ENCODE measurements at places on chromosomes 1 and 21.
A peak's percentile ranks its signal among the peaks of the same experiment; 100 is the strongest.

DNA sequence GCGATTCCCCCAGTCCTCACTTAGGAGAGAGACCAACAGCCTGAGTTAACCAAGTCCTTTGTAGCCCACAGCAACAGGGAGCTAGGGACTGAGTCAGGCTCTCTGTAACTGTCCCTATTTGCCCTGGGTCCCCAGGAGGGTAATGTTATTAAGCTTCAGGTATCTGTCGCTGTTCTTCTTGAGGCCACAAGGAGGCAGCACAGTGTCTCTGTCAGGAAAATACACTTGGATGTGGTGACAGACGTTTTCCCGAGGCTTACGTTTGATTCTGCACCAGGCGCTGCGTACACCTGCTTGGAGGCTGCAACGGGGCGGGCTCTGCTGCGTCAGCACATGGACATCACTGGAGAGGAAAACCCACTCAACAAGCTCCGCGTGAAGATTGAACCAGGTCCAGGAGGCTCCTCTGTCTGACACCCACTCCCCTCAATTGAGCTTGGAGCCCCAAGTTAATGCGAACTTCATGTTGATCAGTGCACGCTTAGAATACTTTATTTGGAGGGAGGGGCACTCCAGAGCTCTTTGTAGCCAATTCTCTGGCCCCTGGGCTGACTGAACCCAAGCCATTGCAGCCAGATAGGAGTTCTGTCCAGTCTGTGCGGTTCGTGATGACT is 10.7 kb upstream of the ELF3 start:
- no peak for DNase-seq

DNA sequence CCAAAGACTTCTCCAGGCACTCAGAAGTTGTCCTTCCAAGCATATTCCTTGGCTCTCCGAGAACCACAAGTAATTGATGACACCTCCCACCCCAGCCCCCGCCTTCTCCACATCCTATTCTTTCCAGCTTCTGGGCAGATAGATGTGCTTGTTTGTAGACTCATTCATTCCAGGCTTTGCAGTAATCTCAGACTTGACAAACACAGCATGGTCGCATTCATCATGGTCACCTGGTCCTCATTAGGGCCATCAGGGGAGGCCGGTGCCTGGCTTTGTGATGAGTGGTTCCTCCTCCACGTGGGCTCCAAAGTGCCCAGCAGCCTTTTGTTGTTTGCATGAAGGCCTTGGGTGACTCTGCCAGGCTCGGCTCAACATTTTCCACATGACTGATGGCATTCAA is 28.5 kb upstream of the KCNE2 start:
- DNase-seq = no peak

DNA sequence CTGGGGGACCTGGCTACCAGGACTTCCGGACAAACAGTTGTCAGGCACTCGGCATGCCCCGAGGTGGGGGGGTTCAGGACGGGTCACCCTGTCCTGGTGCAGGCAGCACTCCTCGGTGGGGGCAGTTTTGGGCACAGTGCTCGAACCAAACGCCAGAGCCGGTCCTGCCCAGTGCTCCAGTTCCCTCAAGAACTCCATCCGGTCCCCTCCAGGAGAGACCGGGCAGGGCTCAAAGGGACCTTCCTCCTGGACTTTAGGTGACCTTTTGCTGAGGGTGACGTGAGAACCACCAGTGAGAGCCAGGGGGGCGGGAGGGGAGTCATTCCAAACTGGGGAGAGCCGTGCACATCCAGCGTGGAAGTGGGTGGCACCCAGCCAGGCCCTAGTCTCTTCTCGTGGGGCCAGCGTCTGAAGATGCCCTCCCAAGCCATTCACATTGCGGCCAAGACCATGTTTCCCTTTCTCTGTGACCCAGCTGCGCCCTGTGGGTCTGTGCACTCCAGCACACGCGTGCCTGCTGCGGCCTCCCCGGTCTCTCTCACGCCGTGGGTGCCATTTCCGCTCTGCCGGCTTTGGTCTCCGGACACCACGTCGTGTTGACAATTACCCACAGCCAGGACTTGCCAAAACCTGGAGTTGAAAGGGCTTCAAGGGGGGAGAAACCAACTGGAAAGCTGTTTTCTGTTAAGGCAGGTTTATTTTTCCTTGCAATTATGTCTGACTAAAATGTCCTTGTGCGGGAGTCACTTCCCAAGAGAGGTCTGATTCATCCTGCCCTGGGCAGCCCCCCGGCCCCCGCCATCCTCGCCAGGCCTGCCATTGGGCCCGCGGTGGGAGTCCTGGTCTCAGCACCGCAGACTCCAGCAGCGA is 178.8 kb upstream of the ARHGEF16 start:
- DNase-seq = no peak

DNA sequence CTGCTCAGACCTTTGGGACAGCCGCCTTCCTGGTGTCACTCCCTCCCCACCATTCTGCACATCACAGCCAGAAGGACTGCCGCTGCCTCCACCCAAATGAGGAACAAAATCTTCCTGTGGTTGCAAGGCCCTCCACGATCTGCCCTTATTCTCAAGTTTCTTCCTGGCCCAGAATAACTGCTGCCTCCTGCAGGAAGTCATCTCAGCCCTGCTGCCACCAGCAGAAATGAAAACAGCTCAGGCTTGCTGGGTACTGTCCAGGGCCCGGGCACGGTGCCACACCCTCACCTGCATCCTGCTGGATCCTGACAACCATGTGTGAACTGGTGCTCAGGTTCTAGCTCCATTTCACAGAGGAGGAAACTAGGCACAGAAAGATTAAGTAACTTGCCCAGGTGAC is 2.8 kb downstream of the CLDN19 start:
- DNase-seq = no peak

DNA sequence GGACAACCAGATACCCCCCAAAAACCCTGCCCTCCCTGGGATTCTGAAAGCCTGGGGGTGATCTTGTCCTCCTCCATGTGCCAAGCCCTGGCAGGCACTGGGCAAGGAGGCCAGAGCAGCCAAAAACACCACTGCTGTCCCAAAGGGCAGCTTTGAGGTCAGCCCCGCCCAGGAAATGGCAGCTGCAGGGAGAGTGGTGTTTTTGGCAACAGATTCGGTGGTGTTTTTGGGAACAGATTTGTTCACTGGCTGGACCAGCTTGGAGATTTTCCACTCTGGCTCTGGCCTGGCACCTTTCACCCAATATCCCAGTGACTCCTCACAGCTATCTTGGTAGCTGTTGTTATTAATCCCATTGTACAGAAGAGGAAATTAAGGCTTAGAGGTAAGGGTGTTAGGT is 34.7 kb downstream of the LRP8 start:
- no peak for DNase-seq

GRCh38 chr1:119956306-119956705 is 60.0 kb upstream of the ADAM30 start:
- no peak for DNase-seq

GRCh38 chr1:103788377-103788776 is 38.7 kb downstream of the AMY1C start:
- no peak for DNase-seq

- DNase-seq = no peak
These were observed 25.6 kb downstream of the PODN start for GRCh38 chr1:53087332-53088285.

GRCh38 chr1:159783724-159784123 is 3.0 kb downstream of the DUSP23 start:
- DNase-seq = no peak

- peak; percentile 52 for DNase-seq
These were observed 50.1 kb downstream of the TIAM1 start for GRCh38 chr21:31293986-31294385.

DNA sequence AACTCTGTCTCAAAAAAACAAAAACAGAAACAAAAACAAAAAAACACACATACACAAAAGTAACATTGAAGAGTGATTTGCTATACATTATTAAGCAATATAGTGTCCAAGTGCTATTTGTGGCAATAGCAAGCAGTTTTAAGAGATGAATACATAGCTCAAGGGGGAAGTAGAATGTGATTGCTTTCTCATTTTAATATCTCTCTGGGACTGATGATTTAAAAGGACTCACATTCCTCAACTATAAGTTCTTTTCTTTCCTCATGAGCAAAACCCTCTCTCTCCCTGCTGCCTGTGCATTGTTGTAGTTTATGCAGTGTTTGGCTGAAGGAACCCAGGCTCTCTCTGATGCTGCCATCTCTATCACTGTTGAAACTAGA is 47.0 kb upstream of the CSF1 start:
- no peak for DNase-seq

All from activated CD4-positive, alpha-beta T cell treated with anti-CD3 and anti-CD28 coated beads, Interleukin-2, amount 50 U/mL, for 4 hours (primary cell).